ENCODE measurements at places on chromosomes 2 and 18. TPM values are rescaled to one million over a fixed set of nuclear protein-coding genes. Genes with fewer than 3 reads are reported as not detected.

DNA sequence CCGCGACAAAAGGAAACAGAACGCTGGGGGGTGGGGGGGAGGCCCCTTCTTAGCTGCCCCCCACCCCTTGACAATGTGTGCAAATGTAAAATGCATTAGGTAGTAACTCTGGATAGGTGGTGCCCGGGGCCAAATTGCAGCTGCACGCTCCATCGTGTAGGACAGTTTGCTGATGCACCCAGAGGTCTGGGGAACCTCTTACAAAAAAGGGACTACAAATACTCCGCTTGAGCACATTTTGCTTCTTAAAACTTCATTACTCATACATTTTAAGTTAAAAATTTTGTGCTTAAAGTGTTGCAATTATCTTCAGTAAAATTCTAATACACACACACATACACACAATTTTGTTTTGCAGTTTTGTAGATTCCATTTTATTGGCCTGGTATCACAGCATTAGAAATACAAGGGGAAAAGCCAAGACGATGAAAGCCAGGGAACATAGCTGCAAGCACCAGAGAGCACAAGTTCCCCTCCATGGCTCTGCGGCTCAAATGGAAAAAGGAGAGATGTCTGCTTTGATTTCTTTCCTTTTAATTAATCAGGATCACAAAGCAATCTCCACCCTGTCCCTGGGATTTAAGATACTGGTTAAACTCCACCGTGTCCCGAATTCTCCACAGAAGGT lies 582.1 kb downstream of the ZEB2 start:
- DNase-seq, result no peak

DNA sequence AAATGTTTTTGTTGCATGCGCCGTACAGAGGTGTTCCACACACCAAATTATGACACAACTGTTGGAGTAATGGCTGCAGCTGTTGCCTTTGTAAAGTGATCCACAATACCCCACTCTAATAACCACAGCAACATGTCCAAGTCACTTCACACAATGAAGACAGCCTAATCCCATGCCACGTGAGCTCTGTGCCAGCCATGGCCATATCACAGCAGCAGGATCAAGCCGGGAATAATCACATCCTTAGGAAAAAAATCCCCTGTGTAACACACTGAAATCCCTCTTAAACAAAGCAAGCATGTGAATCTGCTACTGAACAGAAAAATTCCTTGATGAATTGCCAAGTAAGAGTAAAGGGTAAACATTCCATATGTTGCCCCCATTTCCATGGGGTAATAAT lies 179.5 kb upstream of the PARD3B start:
- no peak for DNase-seq

DNA sequence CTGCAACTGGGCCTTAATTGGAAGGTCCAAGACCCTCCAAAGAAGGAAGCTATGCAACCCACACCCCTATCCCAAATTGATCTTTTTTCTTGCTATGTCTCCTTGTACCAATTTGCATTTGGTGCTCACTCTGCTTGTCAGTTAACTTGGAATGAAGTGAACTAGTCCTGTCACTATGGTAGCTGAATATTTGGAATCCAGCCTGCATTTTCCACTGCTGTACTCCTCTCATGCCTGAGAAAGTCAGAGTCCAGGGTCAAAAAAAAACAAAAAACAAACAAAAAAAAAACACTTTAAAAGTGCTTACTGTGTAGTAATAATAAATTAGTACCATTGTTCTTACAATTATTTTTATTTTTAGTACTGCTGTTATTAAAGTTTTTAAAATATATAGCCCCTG lies 462.8 kb upstream of the SLC8A1 start:
- DNase-seq, result no peak

DNA sequence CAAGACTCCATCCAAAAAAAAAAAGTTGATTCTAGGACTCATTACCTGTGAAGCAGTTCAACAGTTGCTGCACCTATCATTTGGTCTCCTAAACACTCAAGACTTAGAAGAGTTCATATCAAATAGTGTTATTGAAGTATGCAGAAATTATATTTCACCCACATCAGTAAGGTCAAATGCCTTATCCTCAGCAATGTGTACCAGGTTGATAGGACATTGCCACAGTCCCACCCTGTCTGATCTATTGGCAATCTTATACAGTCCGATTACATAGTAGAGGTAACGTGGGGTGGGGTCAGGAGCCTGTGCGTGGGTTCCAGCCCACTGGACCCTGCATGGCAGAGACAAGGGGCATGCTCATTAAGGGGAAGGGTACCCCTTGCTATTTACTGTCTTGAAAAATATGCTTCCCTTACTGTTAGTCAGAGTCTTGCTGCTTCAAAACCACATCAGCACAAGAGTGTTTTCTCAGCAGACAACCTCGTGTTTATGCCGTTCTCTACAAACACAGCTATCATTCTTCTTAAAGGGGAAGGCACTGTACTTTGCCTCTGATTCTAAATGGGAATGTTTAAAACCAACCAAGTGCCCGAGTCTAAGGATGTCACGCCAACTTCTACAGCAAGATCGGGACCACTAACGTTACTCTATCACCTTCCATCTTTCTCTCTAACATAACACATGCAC lies 115.2 kb downstream of the MTCL1 start:
- no peak for DNase-seq

- no peak for DNase-seq
Observed at GRCh38 chr2:129821445-129821844, 158.0 kb upstream of the RAB6C start.

KCNS3 gene
- not detected for total RNA-seq

SNTG2 gene
- total RNA-seq, result not detected
